LHCN-M2 (cell line): ENCODE measurements at places on chromosomes 2 and 18. TPM values are rescaled to one million over a fixed set of nuclear protein-coding genes. Genes with fewer than 3 reads are reported as not detected.
A peak's percentile ranks its signal among the peaks of the same experiment; 100 is the strongest.

DNA sequence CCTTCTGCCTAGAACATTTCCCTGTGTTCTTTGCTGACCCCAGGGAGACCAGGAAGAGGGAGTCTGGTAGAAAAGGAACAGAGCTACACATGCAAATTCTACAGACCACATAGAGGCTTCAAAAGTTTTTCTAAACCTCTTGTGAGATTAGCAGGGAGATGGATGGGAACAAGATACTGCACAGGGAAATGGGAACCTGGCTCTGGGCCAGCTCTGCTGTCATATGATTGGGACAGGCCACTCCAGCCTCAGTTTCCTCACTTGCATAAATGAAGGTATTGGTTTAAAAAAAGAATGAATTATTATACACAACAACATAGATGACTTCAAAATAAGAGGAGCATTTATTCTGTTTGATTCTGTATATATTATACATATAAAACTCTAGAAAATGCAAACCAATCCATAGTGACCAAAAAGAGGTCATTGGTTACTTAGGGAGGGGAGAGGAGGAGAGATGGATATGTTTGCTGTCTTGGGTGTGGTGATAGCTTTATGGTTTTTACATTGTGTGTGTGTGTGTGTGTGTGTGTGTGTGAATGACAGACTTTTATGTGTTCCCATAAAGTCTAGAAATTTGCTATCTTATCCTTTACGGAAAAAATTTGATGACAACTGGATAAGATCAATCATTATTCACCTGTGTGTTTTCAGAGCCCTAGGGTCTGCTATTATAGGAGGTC is 115.5 kb downstream of the MGAT5 start:
- DNase-seq: no peak

Gene SLC16A14
- 0.11 TPM in 1 of 2 replicates, not detected in the other for total RNA-seq

Gene BMP10
- total RNA-seq: not detected in 2 replicates

GRCh38 chr18:23307567-23308295 is 145.4 kb upstream of the RIOK3 start:
- DNase-seq: peak; percentile 66

Gene TTC32
- 5.7 and 14.8 TPM in 2 replicates for total RNA-seq

Gene YIPF4
- total RNA-seq: 12.6 and 27.6 TPM in 2 replicates

GRCh38 chr2:149082735-149083134 is 44.2 kb downstream of the LYPD6B start:
- no peak for DNase-seq

DNA sequence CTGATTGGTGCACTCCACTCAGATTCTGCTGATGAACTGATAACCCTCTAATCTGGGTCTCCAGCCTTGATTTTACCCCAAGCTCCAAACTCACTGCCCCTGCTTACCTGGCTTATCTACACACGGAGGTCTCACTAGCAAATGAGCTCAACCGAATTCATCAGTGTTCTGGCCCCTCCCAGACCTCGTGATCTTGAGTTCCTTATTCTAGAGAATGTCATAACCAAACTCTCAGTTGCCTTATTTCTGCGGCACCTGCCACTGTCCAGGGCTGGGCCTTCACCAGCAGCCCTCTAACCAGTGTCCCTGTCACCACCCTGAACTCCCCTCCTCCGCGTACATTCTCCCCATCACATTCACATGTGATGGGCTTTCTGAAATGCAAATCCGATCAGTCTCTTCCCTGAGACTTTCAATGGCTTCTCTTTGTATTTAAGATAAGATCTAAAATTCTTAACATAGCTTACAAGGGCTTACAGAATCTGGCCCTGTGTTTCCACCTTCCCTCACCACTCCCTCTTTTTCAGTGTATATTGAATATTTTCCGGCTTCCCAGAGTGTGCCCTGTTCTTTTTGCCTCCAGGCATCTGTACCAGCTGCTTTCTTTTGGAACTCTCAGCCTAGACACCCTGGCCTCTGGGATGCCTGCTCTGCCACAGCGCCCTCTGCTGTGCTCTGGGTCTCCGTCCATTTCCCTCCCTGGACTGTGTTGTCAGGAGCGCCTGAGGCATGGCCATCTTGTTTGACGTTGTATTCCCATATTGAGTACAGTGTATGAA is 31.1 kb downstream of the NAB1 start:
- peak; percentile 38 for DNase-seq
